Pancreas (tissue), 10 donors: ENCODE measurements at places on chromosomes 6 and 20.

GRCh38 chr6:47967843-47968242, 143.2 kb downstream of the PTCHD4 start:
- DNase-seq = no peak

GRCh38 chr20:381581-382290, 1.2 kb downstream of the TRIB3 start:
- peak; percentile 92 for DNase-seq

DNA sequence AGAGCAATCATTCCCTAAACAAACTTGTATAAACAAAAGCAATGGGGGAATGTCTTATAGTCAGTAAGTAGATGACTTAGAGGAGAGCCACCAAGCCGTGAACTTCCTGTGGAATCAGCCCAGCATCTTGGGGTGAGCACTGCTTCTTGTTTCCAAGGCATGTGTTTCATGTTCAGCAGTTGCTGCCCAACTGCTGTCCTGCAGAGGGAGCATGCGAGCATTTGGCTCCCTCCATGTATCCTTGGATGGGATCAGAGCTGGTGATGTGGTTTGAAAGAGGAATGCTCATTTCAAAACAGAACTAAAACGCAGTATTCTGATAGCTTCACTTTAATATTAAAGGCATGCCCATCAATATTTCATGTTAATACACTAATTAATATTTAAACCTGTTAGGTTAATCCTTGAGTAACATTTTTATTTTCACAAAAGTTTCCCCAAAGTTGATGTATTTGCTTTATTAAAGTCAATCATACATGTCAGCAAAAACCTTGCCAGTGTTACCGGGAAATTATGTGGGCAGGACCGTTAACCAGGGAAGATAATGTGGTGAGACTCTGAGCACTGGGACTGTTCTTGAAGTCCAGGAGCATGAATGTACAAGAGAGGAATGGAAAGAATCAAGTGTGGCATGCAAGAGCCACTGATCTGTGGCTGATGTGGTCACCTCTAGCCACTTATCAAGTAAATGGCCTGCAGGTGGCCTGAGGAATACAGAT, 172.1 kb upstream of the GGTLC1 start:
- peak; percentile 61 for DNase-seq

GRCh38 chr6:130076512-130076911, 58.1 kb downstream of the L3MBTL3 start:
- no peak for DNase-seq

DNA sequence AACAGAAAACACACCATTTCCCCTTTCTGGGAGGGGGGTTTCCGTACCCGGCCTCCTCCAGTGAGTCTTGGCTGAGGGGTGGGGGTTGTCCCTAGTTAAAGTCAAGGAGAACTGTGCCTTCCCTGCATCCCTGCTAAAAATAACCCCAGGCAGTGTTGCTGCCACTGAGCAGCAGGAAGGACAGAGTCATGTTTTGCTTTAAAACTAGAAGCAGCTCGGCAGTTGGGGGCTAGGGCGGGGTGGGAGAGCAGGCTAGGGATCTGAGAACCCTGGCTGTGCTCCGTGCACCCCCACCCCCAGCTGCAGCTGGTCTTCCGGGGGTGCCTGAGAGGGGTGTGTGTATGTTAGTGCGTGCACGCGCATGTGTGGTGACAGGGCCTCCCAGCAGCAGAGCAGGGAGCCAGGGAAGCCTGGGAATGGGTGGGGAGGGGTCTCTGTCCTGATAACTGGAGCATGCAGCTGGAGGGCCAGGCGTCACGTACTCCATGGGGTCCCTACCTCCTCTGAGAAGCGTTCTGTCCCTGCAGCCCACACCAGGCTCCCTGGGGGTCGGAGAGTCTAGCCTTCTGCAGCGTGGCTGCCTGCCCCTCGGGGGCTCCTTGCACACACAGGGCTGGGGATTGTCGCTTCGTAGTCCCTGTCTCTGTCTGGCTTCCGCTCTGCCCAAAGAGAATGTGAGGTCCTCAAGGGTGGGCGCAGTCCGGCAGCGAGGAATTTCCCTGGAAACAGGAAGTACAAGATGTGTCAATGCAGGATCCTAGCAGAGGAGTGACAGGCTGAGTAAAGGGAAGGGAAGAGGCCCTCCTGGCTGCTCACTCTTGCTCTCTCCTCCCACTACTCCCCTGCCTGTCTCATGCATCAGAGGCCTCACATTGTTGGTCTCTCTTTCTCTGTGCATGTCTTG, 16.8 kb upstream of the ARMC12 start:
- DNase-seq = no peak

GRCh38 chr6:149545258-149545753, 537 bp downstream of the PPIL4 start:
- DNase-seq = peak; percentile 61

DNA sequence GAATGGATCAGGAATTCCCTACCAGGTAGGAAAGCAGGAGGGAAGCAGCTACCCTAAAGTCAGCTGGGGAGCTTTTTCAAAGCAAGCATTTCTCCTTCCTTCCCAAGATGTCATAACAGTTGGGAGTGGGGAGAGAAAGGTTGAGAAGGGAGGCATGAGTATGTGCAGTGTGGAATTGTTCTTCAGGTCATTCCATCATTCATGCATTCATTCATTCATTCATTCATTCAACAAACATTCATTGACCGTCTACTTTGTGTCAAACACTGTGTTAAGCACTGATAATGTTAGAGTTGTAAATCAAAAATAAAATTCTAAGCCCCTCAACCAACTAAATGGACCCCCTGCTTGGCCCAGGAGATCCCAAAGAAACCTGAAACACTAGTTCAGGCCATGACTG, 49.2 kb upstream of the FAM184A start:
- DNase-seq = no peak

GRCh38 chr6:25781134-25781533, 26.6 kb downstream of the SLC17A4 start:
- no peak for DNase-seq

- no peak for DNase-seq
These were observed 101.8 kb downstream of the KLHL32 start for GRCh38 chr6:97026298-97026697.

DNA sequence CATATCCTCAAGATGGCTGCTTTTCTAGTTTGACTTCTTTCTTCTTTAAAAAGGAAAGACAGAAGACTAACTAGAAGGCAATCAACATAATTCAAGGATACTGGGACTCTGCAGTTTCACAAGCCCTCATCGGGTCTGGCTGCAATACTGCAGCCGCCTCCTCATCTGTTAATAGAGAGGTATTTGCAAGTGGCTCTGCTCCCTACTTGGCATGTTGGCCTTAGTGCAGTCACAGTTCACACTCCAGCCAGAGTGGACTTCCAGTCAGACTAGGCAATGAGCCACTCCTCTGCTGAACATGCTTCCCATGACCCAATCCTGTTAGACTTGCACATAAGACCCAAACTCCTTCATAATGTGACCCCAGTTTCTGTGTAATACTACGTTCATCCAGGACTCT, 141.9 kb upstream of the ENPP5 start:
- no peak for DNase-seq

- no peak for DNase-seq
These were observed 7.6 kb downstream of the SLC44A4 start for GRCh38 chr6:31871046-31871659.

DNA sequence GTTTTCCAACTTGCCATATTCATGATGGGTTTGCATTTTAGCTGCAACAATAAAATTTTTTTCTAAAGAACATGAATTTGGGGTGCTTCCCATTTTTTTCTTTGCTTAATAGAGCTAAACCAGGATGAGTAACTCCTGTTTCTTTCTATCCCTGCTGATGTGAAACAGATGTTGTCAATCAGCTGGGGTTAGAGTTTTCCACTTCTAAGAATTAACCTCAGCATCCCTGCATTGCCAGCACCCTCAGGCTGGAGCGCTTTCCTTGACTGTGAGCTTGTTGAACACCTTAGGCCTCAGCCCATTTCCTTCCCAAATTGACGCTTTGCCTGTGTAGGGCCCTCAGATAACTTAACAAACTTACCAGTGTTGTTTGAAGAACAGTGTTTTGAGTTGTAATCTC, 74.5 kb downstream of the PTPN1 start:
- DNase-seq = no peak

DNA sequence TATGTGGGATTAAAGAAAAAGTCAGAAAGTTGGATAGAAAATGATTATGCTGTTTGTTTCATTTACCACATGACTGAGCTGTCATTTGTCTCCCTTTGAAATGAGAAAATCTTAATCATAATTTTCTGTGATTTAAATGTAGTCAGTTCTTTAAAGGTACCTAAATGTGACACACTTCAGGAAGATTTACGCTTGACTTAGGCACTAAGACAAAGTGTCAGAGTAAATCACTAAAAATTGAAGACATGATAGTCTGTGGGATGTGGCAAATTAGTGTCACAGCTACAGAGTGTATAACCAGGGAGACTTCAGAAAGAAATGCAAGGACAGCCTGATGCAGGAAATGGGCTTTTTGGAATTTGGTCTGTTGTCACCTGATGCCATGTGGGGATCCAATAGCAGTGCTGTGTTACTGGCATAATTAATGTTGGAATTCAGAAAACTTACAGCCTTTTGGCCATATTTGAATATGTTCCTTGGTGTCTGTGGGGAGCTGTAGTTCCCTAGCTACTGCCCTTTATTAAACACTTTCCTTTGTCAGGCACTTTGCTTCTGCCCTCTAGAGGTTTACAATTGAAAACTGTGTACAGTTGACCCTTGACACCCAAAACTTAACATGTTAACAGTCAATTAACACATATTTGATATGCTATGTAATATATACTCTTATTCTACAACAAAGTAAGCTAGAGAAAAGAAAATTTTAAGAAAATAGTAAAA, 493.8 kb downstream of the UTRN start:
- DNase-seq = no peak

- no peak for DNase-seq
These were observed 53.3 kb downstream of the RBM38 start for GRCh38 chr20:57444394-57445048.

DNA sequence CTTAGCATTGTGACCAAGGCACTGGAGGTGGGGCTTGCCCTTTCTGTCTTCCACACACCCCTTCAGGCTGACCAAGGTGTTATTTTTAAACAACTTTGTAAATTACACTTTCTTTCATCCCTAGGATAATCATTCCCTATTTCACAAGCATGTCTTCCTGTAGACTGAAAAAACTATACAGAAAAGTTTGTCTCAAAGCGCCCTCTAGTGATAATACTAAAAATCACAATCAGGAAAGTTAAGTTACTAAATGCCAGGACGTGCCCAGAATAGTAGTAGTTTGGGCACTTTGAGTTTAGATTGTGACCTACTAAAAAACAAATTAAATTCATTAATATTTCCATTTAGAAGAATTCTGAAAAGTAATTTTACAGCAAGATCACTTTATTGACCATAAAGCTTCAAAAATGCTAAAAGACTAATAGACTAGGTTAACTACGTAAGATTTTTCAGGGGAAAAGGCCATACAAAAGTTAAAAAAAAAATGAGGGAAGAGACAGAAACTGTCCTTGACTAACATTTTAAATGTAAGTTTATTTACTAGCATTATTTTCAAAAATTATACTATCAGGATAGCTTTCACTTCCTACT, 123.3 kb upstream of the DUSP22 start:
- no peak for DNase-seq

GRCh38 chr6:43766500-43766853, 3.5 kb upstream of the VEGFA start:
- no peak for DNase-seq

DNA sequence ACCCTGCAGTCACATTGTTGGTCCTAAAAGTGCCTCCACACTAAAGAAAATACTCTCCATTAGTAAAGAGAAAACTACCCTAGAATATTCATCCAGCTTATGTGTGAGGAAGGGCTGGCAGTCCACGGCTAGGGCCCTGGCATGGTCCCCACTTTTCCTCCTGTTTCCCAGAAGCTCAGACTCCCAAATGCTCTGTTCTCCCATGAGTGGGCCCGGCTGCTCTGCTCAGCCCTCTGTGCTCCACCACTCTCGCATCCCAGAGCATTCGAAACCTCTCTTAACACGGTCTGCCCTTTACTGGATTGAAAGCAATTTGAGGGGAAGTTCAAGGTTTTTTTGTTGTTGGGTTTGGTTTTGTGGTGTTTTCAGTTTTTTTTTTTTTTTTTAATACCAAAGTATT, 61.8 kb downstream of the APCDD1L start:
- no peak for DNase-seq

- DNase-seq = no peak
These were observed 1.9 kb downstream of the PPP1R3D start for GRCh38 chr20:59938221-59938620.

GRCh38 chr20:753897-754635, 14.2 kb downstream of the SLC52A3 start:
- no peak for DNase-seq

GRCh38 chr6:106069478-106069877, 16.7 kb upstream of the PRDM1 start:
- DNase-seq = peak; percentile 12

DNA sequence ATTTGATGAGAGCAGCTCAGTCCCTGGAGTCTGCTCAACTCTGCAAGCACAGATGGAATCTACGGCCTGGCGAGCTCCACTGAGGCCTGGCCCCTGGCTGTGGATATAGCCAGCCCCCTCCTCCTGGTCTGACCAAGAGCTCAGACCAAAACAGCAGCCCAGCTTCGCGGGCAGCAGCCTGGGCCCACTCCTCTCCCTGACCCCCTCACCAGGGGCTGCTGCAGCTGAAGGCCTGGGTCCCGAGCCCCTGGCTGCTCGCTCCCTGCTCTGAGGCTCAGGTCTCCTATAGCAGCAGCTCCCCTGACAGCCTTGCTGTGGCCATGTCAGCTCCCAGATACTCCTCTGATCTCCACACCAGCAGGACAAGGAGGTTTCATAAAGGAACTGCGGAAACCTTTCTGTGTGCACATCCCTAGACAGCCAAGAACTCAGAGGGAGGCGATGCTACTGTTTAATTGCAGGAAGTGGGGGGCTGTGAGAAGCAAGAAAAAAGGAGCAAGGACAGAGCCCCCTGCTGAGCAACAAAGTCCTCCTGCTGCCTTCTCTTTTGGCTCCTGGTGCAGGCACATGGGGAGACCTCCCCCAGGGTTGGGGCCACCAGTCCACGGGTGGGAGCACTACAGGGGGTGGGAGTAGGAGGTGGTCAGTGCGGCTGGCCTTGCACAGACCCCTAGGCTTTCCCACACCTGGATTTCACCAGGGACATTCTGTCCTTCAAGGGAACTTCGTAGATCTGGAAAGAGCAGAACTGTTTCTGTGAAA, 38.7 kb upstream of the CST5 start:
- DNase-seq = no peak

DNA sequence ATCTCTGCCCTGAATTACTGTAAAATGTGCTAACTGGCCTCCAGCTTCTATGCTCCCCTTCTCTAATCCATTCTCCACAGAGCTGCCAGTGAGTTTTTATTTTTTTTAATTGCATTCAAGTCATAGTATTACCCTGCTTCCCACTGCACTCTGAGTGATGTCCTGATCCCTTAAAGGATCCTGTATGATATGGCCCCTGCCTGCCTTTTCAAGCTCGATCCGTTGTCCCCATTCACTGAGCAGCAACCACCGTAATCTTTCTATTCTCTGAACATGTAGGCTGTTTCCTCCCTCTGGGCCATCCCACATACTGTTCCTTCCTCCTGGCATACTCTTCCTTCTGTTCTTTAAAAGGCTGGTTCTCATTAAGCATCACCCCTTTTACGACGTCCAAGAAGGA, 9.3 kb downstream of the TNFRSF21 start:
- DNase-seq = no peak

DNA sequence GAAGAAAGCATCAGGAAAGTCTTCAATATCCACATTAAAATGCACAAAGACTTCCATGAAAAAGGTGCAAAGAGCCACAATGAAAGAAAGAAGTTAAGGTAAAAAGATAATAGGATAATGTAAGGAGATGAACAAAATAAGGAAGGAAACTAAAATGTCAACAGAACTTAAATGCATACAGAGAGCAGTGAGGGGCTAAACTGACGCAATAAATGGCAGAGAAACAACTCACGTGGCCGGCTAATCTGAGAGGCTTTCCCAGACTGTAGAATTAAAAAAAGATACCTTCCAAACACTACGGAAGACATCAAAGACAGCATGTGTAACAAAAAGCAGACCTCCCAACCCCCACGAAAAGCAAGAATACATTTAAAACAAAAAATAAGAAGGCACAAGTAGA, 73.7 kb downstream of the GMDS start:
- DNase-seq = no peak
